Activated CD4-positive, alpha-beta T cell treated with anti-CD3 and anti-CD28 coated beads, Interleukin-2, Interleukin-6, amounts not matched to agents 100 ng/mL and 50 ng/mL, durations not matched to agents 16 hours and 8 hours (primary cell): ENCODE measurements at places on chromosomes 11 and 22.

DNA sequence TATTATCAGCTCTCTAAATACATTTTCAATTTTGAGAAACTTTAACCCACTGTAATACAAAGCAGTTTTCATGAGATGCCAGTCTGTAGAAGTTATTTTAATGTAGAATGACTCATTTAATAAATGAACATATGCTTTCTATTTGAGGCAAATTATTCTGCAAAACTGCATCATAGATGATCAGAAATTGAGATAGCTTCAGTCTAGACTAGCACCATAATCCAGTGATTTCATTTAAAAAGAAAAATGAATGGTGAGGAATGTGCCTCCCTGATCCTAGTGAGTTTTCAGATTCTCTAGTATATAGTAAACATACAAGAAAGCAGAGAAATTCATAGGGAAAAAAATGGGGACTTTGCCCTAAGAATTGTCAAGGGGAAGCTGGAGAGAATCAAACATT, 66.1 kb downstream of the OR5AK2 start:
- DNase-seq: no peak

GRCh38 chr11:10379022-10379421, 74.1 kb downstream of the ADM start:
- no peak for DNase-seq

DNA sequence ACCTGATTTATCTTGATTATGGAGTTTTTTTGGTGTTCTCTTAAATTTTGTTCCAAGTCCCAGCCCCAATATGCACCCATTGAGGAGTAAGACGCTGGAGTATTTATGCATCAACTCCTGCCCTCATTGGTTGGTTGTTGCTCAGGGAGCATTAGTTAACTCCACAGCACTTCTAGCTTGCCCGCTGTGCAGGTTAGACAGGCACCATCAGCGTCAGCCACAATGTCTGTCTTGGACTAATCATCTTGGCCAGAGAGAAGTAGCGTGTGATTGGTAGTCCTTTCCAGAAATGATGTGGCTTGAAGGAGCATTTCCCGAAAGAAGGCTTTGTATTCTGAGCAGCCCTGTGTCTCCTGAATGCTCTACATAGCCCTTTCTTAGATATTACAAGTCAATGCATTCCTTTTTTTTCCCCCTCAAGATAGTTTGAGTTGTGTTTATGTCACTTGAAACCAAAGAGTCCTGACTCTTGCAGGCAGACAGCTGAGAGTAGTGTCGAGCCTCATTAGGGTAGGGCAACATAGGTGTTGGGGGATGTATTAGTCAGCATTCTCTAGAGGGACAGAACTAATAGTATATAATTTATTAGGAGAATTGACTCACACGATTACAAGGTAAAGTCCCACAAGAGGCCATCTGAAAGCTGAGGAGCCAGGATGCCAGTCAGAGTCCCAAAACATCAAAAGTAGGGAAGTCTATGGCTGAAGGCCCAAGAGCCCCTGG, 94.6 kb upstream of the RCN1 start:
- DNase-seq: no peak

DNA sequence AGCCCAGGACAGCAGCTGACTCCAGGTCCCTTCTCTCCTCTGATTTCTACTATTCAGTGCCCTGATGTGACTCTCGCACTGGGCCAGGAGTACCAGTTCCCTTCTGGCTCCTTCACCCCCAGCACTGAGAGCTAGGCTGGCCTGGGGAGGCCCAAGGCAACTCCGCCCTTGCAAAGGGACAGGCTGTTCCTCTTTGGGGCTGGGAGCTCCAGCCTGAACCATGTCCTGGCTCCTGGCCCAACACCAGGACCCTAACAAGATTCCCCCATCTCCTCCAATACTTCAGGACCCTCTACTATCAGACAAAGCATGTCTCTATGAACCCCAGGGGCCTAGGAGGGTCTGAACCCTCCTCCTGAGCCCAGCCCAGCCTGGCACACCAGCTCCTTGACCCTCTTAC, 12.5 kb downstream of the CREB3L1 start:
- DNase-seq: no peak

- no peak for DNase-seq
These were observed 7.7 kb downstream of the PITPNB start for GRCh38 chr22:27911330-27911729.

- no peak for DNase-seq
These were observed 1342.8 kb downstream of the TBC1D22A start for GRCh38 chr22:48105259-48105658.

DNA sequence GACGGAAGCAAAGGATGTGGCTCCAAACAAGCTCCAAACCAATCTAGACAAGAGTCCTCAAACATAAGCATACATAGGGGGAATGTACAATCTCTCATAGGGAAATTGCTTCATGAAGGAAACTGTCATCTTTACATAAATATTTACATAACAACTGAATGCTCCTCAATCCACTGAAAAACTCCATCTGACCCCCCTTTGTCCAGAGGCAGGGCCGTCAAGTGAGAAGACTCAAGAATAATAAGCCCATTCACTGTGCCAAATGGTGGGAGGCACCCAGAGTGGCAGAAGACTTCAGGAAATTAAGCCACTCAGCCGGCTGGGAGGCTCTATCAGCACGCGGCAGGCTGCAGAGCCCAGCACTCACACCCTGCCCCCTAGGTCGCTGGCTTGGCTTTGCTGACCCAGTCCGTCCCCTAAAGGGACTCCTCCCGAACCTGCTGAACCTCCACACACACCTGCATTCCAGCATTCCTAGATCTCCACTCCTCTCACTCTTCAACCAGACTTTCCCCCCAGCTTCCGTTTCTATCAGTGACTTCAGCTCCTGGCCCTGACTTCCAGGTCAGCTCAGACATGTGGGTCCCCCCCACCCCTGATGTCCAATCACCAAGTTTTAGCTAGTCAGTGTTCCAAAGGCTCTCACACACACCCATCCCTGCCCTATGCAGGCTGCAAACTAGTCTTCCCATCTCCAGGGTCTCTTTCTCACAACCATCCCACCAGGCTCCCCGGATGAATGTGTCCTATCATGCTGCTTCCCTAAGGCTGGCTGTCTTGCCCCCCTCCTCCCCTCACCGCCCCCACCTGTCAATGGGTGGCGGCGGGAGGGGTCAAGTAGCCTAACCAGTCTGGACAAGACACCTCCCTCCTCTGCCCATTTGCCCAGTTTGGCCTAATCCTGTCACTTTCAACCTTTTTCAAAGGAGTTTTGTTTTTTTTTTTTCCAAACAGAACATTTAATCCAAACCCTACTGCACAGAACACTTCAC, 11.3 kb downstream of the VPS37C start:
- DNase-seq: no peak

DNA sequence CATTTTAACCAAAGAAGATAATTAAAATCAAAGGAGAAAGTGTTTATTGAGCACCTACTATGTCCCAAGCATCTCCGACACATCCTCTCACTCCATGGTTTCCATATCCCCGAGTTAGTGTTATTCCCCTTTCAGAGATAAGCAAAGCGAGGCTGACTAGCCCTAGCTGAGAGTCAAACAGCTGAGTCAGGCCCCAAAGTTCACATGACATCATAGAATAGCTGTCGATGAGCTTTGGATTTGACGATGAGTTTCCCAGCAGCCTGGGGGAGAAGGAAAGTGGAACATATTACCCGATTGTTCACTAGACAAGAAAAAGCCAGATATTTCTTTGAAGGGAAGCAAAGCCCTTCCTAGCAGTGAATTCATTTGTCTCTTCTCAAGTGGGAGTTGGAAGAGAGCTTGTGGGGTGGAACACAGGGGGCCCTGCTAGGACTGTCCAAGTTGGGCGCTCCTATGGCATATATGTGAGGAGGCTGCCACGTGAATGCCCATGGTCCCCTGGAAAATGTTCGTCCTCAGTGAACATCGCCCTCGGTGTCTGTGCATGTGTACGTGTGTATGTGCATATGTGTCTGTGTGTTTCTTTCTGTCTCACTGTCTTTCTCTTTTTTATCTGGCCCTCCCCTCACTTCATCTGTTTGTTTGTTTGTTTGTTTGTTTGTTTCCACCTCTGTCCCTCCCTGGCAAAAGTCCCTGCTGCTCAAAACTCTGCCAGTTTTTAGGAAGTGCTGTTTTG, 493 bp upstream of the CYTH4 start:
- no peak for DNase-seq

GRCh38 chr11:40797981-40798380, 661.5 kb downstream of the LRRC4C start:
- DNase-seq: no peak

GRCh38 chr11:86219311-86220193, 25.0 kb upstream of the EED start:
- DNase-seq: peak; percentile 52

DNA sequence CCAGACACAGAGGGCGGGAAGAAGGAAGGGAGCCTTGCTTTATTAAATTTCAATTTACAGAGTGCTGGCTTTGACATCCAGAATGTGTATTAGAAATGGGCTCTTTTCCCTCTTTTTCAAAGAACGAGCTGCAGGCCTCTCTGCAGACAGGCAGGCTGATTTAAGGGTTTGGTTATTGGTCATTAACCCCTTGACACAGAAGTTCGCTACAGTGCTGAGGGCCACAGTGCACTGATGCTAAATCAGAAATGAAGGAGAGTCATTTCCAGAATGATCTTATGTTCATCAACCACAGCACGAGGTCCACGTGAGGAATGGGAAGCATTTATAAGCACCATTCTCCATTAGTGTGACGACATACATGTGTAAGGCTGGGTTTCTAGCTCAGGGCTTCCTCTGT, 51.8 kb downstream of the CSNK2A3 start:
- no peak for DNase-seq

DNA sequence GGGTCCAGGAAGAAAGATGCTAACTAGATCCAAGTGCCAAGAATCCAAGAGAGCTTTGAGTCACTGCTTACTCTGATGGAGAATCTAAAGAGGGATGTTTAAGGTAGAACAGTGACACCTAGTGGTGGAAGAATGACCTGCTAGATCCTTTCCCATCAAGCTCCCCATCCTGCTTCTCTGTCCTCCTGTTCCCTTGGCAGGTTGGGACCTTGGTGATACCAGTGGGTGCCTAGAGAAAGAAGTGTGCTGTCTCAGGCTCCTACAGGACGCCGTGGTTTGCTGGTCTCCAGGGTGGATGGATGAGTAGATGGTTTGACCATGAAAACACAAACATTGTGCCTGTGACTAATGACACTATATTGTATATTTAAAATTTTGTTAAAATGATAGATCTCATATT, 383.7 kb downstream of the TMEM135 start:
- peak; percentile 65 for DNase-seq

GRCh38 chr11:62555464-62556107, 9.0 kb upstream of the AHNAK start:
- DNase-seq: peak; percentile 92

DNA sequence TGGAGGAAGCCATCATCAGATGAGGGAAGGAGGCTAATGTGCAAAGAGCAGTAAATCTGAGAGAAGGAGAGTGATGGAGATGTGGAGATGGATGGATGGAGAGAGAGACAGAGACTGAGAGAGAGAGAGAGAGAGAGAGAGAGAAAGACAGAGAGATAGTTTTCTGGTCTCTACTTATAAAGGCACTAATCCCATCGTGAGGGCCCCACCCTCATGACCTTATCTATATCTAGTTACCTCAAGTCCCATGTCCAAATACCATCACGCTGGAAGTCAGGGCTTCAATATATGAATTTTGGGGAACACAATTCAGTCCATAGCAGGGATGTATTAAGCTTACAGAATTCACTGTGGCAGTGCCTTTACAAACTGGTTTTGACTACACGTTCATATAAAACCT, 21.2 kb upstream of the ELF5 start:
- DNase-seq: no peak

DNA sequence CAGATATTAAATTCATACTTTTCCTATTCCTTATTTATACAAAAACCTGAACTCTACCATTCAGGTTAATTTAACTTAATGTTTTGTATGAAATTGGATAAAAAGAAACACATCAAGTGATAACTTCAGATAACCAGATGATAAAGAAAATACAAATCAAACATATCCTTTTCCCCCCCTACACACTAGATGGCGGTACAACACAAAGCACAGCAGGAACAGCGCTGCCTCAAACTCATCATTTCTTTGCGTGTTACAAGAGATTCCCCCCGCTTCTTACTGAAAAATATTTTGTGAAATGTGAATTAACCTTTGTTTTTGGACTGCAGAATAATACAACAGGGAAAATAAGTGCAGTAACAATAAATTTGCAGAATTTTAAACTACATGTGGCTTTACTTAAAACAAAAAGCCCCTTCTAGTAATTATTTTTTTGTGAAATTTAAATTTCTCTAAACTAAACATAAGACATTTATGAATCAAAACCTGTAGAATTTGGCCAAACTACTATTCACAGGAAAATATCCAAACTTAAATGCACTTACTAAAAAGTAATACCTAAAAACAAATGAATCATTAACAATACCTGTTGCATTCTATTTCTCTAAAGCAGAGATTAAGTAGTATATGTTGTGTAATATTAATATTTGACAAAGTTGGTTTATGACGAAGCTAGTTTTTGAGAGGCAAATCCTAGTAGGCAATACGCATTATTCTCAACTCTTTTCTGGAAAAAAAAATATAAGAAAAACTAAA, 74.4 kb downstream of the ARHGAP32 start:
- DNase-seq: peak; percentile 60

DNA sequence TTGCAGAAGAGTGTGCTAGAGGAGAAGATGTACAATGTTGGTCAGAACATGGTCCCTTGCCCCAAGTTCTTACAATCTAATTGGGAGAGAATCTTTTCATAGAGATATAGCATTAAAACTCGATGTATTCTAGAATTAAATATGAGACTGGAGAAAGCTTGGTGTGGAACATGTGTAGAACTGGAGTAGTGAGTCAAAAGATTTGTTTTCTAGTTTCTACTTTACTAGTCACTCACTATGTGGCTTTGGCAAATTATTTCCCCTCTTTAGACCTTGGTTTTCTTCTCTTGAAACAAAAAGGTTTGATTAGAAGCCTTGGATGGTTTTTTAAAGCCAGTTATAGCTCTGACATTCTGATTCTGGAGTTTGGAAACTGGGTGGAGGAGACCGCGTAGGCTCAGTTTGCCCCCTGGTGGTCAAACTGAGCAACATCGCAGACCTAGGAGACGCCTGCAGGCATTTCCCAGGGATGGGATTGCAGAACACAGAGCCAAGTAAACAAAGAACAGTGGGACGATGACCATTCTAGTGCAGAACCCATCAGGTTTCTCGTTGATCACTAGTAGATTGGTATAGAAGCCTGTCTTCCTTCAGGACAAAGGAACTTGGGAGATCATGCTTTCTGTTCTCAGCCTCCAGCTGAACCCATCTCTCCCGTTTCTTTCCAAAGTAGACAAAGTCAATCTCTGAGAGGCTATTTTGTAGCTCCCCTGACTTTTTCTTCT, 8.5 kb upstream of the CHRDL2 start:
- peak; percentile 57 for DNase-seq

- DNase-seq: no peak
These were observed 569.9 kb upstream of the ANO5 start for GRCh38 chr11:21622995-21623394.

DNA sequence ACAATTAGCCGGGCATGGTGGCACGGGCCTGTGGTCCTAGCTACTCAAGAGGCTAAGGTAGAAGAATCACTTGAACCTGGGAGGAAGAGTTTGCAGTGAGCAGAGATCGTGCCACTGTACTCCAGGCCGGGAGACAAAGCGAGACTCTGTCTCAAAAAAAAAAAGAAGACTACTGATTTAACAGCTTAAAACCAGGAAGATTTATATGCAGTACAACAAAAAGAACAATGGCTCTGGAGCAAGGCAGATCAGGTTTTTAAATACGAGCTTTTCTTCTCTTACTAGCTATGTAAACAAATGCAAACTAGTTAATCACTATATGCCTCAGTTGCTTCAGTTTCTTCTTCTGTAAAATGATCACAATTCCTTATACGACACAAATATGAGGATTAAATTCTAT, 6.9 kb downstream of the FAM168A start:
- DNase-seq: no peak

GRCh38 chr11:32511926-32512325, 71.7 kb upstream of the EIF3M start:
- DNase-seq: no peak
